ENCODE measurements at places on chromosomes 1 and 21.

DNA sequence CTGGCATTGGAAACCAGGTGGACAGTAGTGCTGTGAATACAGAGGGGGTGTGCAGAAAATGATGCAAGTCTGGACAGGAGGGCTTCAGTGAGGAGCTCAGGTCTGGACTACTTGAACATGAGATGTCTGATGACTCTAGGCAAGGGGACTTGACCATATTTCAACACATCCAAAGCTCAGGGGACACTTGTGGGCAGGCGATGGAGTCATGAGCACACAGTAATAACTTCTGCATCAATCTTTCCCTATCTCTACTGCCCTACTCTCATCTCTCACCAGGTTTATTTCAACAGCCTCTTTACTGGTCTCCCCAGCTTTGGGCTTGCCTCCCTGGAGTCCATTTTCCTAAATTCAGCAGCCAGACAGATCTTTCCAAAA lies 21.9 kb downstream of the FMO2 start:
- DNase-seq: no peak

DNA sequence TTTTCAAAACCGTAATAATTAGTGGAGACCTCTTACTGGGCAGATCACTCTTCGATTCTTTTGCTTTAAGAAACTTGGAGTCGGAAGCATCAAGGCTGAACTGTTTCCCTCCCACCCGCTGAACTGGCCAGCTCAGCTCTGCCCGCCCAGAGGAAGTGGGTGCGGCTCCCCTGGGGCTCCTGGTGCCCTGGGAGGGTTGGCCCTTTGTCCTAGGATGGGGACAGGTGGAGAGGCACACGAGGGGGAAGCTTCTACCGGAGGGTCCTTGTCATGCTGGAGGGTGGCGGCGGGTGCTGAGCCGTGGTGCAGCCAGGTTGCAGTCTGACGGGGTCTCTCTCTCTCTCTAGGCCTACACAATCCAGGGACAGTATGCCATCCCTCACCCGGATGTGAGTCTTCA lies 64.3 kb upstream of the COL6A1 start:
- DNase-seq: no peak

- DNase-seq: no peak
These were observed 87.1 kb downstream of the GPR88 start for GRCh38 chr1:100624886-100625610.

GRCh38 chr1:33272930-33273329 lies 16.6 kb downstream of the ZNF362 start:
- DNase-seq: no peak

DNA sequence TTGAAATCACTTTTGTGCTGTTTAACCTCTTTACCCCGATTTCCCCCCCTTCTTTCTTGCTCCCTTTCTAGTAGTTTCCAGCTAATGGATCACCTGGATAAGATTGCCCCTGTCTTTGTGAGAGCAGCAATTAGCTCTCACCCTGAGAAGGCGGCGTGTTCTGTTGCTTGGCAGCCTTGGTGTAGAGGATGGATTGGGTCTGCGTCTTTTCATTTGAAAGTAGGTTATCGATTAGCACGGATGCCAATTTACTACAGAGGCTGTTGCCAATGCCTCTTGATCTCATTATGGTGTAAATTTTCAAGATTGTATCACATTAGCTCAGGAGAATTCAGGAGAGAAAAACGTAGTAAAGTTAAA lies 26.4 kb downstream of the KIF26B start:
- DNase-seq: no peak

- no peak for DNase-seq
These were observed 3.5 kb downstream of the ERRFI1 start for GRCh38 chr1:8022395-8023286.

- no peak for DNase-seq
These were observed 19.4 kb upstream of the LAMTOR5 start for GRCh38 chr1:110426854-110427253.

DNA sequence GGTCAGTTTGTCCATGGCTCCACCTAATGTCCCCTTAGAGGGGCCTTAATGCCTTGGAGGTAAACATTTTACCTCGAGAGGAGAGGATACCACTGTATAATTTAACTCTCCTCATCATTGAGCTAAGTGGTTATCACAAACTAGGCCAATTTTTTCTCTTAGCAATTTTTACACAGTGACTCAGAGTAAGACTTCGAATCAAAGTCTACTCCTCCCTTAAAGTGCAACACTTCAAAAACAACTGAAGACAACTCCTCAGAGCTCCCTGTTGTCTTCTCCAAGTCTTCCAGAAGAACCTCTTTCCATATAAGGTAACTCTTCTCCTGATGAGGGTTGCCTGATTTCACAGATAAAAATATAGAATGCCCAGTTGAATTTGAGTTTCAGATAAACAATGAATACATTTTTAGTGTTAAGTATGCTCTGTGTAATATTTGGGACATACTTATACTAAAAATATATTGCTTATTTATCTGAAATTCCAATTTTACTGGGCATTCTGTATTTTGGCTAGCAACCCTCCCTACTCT lies 4.9 kb upstream of the PTGFRN start:
- DNase-seq: no peak

DNA sequence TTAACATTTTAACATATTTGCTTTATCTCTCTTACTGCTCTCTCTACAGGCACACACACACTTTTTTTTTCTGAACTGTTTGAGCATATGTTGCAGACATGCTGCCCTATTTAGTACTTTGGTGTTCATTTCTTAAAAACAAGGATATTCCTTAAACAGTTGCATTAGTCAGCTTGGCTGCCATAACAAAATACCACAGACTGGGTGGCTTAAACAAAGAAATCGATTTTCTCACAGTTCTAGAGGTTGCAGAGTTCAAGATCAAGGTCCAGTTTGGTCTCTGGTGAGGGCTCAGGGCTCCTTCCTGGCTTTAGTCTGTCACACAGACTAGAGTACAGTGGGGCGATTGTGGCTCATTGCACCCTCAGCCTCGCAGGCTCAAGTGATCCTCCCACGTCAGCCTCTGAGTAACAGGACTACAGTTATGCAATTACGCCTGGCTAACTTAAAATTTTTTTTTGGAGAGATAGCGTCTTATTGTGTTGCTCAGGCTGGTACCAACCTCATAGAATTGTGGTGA lies 46.7 kb downstream of the RPRD2 start:
- DNase-seq: no peak

GRCh38 chr1:50424045-50424883 lies 1.0 kb upstream of the DMRTA2 start:
- DNase-seq: no peak

DNA sequence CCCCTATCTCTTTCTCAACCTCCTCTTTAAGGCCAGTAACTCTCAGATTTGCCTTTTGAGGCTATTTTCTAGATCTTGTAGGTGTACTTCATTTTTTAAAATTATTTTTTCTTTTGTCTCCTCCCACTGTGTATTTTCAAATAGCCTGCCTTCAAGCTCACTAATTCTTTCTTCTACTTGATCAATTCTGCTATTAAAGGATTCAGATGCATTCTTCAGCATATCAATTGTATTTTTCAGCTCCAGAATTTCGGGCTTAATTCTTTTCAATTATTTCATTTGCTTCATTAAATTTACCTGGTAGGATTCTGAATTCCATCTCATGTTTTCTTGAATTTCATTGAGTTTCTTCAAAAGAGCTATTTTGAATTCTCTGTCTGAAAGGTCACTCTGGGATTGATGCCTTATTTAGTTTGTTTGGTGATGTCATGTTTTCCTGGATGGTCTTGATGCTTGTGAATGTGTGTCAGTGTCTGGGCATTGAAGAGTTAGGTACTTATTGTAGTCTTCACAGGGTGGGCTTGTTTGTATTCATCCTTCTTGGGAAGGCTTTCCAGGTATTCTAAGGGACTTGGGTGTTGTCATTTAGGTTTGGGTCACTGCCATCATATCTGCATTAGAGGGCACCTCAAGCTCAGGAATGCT lies 3.6 kb upstream of the HHAT start:
- DNase-seq: no peak

DNA sequence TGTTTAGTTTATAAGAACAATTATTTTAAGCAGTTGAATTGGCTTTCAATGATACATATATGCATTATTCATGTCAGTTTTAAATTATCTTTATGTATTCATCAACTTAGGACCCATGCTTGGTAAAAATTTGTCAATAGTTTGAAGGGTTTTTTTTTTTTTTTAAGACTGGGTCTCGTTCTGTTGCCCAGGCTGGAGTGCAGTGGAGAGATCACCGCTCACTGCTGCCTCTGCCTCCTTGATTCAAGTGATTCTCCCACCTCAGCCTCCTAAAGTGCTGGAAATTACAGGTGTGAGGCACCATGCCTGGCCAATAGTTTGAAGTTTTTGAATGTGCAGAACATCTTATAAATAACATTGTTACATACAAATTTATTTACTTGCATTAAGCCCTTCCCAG lies 1671.0 kb upstream of the B3GALT2 start:
- DNase-seq: no peak

DNA sequence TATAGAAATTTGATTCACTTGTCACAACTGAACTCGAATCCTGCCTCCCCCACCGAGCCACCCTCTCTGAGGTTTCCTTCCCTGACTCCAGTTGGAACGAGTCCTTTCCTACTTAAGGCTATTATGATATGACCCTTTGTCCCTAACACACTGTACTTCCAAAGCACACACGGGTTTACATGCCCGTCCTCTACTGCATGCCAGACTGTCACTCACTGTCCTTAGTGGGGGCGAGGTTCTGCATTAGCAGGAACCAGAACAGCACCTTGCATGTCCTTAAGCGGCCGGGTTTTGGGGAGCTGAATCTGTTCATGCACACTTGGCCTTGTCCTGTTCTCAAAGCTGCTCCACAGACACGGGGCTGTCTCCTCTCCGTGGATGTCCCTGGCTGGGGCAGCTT lies 164.6 kb upstream of the KCNJ6 start:
- no peak for DNase-seq

DNA sequence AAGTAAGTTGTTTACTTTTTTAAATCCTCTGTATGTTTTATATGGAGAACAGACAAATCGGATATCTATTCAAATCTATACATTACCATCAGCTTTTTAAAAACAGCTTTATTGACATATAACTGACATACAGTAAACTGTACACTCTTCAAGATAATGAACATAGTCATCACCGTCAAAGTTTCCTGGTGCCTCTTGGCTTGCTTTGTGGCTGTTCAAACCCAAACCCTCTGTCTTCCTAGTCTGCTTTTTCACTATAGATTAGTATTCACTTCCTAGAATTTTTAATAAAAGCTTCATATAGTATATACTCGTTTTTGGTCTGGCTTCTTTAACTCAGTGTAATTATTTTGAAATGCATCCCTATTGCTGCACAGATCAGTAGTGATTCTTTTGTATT lies 56.4 kb upstream of the TPTE start:
- no peak for DNase-seq

DNA sequence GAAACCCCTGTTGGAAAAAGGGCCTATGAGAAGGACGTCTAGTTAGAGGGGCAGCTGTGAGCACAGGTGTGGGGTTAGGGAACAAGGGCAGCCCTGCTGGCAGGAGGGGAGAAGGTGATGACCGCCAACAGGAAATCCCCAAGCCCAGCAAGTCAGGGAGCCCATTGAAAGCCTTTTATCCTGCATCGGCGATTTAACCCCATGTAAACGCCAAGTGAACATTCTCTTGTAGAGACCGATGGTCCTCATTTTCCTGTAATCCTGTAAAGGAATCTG lies 1.1 kb upstream of the BSND start:
- no peak for DNase-seq

- DNase-seq: no peak
These were observed 58.5 kb downstream of the PKN2 start for GRCh38 chr1:88742531-88742930.

DNA sequence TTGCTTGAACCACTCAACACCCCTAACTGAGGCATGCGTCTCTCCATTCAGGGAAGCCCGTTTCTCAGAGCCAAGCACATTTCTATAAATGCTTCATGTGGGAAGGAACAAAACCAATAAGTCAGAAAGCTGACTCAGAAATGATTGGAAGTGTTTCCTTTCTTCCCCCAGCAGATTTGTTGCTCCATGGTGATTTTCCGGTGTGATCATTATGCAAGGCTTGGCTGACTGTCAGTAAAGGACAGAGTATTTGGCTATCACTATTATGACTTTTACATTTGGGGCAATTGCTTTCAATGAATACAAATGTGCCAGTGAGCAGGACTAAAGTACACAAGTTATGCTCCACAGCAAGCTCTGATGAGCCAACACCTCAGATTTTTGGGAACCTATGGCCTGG lies 53.3 kb upstream of the ZC3H11B start:
- DNase-seq: no peak

DNA sequence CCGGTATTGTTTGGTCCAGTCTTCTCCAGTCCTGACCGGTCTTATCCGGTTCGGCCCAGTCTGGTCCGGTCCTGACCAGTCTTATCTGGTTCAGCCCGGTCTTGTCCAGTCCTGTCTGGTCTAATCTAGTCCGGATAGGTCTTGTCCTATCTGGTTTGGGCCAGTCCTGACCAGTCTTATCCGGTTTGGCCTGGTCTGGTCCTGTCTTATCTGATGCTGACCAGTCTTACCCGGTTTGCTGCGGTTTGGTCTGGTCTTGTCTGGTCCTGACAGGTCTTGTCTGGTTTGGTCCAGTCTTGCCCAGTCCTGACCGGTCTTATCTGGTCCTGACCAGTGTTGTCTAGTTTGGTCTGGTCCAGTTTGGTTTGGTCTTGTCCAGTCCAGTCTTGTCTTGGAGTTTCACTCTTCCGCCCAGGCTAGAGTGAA lies 30.1 kb downstream of the DHX9 start:
- DNase-seq: no peak

- DNase-seq: peak; percentile 46
These were observed 19.1 kb upstream of the SLC35F3 start for GRCh38 chr1:233885196-233885920.

- no peak for DNase-seq
These were observed 14.7 kb upstream of the AHCYL1 start for GRCh38 chr1:109969907-109970306.

DNA sequence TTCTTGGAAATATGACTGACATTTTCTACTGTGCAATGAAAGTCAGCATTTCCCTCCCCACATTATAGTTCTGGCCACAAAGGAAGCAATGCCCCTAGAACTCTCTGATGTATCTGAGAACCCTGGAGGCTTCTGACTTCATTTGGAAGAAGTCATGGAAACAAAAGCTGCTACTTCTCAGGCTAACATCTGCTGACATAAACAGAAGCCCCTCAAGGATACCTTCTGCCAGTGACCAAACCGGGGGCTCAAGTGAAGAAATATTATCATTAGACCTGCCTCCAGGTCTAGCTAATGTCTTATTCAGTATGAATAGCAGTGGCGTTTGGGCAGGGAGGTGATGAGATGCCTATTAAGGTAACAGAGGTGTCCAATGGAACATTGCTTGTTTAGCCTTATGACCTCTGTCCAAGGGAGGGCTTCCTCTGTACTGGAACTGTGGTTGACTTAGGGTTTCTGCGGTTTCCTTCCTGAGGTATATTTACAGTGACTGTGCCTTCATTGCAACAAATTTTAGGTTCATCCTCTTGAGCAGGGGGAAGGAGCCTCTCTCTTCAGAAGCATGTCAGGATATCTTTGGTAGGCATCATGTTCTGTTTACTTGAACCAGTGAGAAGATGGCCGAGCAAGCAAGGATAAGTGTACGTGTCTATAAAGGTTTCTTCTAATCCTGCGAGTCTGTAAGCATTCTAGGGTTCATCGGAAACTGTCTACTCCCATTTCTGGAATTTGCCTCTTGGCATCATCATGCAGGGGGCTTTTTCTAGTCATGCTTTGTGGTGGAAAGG lies 161.7 kb downstream of the PBX1 start:
- DNase-seq: no peak
